ENCODE measurements at places on chromosomes 7 and 10.

DNA sequence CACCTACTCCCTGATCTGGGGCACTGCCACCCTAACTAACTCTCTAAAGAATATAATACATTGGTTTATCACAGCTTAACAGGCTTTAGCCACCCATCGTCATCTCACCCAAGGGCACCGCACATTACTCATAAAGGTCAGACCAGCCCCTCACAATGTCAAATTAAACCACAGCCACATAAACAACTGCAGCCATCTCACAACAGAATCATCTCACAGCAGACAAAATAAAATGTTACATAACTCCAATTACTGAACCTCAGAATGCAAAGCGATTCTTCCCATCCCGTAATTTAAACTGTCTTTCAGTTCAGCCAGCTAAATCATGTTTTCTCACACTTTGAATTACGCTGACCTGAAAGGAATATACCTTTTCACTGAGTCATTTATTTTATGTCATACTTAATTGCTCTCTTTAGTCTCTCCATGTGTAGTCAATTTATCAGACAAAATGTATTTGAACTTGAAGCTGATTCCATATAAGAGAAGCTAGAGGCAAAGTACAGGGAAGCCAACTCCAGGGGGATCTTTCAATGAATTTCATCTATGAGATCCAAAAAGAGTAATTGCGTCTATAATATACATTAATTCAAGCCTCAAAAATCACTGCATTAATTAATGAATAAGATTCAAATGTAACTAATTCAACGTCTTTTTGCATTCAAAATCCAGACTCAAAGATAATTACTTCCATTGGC, 96.9 kb upstream of the NEBL start:
- no peak for DNase-seq

GRCh38 chr10:88194041-88194887, 330.8 kb downstream of the PTEN start:
- no peak for DNase-seq

GRCh38 chr7:157503229-157503628, 166.4 kb downstream of the DNAJB6 start:
- DNase-seq = no peak

GRCh38 chr10:97503406-97503805, 4.7 kb downstream of the UBTD1 start:
- no peak for DNase-seq

DNA sequence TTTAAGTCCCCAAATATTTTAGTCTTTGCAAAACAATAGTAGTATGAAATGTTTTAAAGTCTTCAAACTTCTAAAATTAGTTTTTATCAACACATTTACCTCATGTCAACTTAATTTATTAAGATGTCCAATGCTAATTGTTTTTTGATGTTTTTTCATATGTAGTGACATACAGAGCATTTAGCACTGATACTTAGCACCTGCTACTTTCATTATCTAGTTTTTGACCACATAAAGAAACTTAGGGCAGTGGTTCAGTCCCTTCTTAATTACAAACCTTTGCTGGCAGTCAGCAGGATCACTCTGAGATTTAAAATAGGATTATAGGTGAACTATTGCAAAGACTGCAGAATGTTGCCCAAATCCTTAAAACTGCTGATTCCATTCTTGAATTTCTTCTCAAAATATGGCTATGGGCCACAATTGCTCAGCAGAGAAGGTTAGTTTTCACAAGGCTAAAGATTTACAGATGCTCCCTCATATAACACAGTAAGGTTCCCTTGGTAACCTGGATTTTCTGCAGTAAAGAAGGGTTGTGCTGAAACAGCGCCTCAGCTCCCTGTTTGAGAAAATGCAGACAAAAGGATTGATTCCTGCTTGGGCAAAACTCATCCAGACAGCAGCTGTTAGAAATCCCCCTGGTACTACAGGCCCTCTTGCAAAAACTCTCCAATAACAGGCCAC, 3.4 kb downstream of the GPR85 start:
- no peak for DNase-seq

DNA sequence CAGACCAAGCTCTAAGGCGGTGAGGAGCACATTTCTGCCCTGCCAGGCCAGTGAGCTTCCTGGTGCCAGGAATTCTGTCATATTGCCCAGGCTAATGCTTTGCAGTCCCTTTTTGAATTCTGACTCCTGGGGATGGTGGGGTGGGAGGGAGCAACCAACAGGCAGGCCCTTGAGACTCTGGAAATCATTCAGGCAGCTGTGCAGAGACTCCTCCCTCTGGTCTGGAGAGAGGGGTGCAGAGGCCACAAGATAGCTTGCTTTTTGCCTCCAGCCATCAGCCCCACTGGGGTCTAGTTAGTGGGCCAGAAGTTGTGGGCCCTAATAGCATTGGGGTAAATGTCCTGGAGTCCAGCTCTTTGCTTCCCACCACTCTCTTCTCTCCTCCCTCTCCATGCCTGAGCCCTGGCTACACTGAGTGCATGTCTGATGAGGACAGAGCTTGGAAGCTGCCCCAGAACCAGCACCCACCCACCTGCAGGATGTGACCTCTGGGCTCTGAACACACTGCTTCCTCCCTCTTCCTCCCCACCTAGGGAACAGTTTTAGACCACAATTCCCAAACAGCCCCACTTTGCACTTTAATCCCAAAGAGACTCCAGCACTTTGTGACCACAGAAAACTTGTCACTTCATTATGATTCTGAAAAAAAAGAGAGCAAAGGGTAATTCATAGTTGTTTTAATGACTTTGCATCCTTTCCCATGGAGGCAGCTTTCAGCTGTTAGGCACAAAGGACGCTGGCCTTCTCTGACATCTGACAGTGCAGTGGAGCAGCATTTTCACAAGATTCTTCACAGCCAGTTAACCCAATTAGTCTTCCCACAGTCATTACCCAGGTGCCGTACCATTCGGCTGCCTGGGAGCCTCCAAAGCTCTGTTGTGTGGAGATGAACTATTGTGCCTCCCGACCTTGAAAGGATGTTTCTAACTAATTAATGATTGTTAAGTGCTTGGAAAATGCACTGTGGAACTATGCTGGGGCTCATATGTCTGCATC, 262.5 kb downstream of the TRIL start:
- DNase-seq = no peak

DNA sequence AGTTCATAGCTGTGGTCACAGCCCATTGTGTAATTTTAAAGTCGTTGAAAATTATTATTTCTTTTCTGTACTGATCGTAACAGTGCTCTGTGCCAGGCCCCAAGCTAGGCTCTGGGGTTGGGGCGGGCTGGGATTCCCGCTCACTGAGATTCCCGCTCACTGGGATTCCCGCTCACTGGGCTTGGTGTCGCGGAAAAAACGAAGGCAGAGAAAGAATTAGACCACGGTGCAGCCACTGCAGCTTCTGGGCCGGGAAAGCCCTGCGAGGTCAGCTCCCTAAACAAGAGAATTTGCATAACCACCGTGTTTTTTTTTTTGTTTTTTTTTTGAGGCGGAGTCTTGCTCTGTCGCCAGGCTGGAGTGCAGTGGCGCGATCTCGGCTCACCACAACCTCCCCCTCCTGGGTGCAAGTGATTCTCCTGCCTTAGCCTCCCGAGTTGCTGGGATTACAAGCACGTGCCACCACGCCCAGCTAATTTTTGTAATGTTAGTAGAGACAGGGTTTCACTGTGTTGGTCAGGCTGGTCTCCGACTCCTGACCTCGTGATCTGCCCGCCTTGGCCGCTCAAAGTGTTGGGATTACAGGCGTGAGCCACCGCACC, 31.2 kb downstream of the FOXK1 start:
- no peak for DNase-seq

DNA sequence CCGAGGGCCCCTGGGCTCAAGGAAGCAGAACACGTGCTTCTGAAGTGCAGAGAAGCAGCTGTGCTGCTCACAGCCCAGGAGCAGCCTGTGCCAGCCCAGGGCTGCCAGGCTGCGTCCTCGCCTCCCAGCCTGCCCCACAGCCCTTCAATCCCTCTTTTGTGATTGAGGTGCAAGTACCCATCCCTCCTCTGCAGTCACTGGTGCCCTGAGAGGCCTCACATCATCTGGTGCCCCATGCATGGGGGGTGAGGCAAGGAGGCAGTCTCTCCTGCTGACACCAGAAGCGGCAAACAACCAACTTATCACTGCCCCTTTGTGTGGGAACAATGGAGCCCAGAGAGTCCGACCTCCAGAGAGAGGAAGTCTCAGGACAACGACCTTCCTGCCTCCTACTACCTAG, 49.8 kb upstream of the FGFR2 start:
- no peak for DNase-seq

DNA sequence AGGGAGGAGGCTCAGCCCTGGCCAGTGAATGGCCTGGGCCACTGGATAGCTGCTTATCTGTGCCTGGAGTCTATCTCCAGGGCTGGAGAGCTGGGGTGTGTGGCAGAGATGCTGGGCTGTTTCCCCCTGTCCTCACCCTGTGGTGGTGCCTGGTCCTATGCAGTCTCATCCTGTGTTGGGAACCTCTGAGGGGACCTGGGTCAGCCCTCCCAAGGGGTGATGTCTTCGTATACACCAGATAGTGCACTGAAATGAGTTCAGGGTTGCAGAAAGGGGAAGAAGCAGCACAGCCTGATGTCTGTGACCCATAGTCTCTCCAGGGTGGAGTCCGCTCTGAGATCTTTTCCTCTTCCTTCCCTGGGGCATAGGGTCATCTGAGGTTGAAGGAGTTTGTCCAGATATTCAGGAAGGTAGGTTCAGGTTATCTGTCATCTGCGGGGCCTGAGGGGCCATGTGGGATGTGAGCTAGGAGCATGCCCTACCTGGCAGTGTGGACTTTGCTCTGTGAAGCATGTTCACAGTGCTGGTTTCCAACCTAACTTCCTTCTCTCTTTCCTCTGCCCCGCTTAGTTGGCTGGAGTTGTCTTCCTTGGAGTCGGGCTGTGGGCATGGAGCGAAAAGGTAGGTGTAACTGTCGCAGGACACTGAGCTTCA, 33.4 kb upstream of the SH2D4B start:
- peak; percentile 90 for DNase-seq

DNA sequence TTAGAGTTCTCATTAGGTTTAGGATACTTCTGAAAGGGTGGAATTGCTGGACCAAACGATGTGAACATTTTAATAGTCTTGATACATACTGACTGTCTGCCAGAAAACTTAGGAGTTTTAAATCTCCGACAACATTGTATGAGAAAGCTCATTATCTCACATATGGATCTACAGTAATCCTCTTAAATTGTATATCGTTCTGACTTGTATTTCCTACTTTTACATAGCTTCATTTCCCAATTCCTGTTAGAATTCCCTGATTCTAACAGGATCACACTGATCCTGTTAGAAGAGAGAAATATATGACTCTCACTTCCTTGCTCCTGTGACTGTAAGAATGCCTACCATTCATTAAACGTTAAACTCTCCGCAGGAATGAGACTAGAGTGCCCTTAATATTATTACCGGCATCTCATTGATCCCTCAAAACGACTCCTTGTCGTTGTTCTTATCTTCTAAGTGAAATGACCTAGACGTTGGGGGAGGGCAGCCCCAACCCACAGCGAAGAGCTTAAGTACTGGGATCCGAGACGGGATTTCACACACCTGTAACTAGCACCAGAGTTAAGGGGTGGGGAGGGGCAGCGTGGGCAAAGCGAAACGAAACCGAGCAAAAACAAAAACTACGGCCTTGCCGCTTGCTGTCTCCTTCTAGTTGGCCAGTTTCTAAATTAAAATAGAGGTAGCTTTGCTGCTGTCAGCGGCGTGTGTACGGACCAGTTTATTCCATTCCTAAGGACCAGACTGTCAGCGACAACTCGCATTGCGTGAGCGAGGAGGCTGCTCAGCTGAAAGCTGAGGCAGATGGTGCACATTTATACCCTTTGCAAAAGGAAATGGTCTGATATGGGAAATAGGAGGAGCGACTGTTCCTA, 678 bp upstream of the TMEM106B start:
- peak; percentile 90 for DNase-seq

GRCh38 chr10:44752451-44753441, 158.4 kb upstream of the TMEM72 start:
- no peak for DNase-seq

GRCh38 chr10:43190775-43191174, 52.5 kb downstream of the CSGALNACT2 start:
- no peak for DNase-seq

DNA sequence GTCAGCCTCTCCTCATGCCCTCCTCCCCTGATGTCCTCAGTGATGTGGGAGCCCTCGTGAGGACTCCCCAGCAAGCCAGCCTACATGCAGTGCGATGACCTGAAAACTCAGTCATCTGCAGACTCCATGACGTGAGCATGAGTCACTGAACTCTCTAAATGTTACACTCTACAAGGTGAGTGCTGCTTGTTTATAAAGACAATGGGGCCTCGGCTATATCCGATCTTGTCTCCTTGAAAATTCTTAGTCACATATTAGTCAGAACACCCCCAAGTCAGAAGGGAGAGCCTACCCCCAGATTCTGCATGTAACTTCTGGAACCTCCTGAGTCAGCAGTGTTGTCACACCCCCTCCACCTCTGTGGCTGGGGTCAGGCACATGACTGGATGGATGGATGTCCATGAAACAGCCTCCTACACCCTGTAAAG, 673.8 kb downstream of the INHBA start:
- DNase-seq = no peak

GRCh38 chr7:1946773-1947450, 276.8 kb downstream of the ELFN1 start:
- no peak for DNase-seq

All from large intestine (tissue), 12 donors.